Immature natural killer cell (primary cell): ENCODE measurements at places on chromosomes 11 and 22. TPM values are rescaled to one million over a fixed set of nuclear protein-coding genes. Genes with fewer than 3 reads are reported as not detected.

- no peak for DNase-seq
These were observed at the start of gene CFAP300 for GRCh38 chr11:102047305-102047924. Gene CFAP300 (plus strand): TSS chr11:102047437. CDS start chr11:102047471, 34 bp downstream.

DNA sequence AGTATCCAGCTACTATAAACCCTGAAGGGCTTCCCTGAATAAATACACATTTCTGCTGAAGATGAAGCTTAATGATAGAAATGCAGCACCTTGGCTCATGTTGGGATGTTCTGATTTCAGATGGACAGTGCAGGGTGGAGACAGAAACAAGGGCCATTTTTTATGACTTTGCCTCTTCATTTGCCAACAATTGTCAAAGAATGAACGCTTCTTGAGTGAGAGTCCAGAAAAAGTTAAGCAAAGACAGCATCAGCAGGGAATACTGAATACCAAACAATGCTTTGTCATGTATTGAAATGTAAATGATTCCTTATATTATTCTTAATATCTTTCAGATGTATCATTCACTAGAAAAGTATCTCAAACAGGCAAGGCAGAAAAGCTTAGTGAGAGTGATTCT lies 84.9 kb downstream of the TRPC6 start:
- no peak for DNase-seq

DNA sequence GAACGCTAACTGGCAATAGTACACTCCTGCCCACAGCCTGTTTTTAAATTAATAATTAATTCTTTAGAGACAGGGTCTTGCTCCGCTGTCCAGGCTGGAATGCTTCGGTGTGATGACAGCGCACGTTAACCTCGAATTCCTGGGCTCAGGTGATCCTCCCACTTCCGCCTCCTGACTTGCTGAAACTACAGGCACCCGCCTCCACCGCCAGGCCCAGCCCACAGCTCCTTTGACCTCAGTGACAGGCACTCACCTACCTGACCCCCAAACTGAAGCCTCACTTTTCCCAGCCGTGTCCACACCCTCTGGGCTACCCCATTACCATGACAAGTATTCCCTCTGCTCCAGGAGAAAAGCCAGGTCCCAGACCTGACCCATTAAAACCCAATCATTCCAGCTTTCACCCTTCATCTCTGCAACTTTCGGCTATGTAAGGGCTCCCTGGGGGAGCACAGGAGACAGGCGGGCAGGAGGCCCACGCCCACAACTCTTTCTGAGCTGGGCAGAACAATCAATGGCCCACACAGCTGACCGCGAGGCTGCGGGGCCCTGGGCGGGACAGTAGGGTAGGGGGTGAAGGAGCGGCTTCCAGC lies 730 bp downstream of the LMNTD2 start:
- no peak for DNase-seq

DNA sequence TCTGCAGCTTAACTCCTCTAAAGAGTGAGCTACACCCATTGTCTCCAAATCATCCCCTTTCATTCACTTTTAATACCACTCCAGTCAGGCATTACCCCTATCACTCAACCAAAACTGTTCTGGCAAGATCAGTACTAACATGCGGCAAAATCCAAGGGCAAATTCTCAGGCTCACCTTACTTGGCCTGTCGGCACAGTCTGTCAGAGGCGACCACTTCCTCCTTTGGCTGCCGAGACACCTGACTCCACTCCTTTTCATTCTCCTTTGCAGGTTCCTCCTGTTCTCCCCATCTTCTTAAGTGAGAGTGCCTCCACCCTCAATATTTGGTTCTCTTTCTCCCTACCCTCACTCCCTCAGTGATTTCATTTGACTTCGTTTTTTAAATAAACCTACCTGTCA lies 4.2 kb downstream of the C11orf91 start:
- DNase-seq = no peak

DNA sequence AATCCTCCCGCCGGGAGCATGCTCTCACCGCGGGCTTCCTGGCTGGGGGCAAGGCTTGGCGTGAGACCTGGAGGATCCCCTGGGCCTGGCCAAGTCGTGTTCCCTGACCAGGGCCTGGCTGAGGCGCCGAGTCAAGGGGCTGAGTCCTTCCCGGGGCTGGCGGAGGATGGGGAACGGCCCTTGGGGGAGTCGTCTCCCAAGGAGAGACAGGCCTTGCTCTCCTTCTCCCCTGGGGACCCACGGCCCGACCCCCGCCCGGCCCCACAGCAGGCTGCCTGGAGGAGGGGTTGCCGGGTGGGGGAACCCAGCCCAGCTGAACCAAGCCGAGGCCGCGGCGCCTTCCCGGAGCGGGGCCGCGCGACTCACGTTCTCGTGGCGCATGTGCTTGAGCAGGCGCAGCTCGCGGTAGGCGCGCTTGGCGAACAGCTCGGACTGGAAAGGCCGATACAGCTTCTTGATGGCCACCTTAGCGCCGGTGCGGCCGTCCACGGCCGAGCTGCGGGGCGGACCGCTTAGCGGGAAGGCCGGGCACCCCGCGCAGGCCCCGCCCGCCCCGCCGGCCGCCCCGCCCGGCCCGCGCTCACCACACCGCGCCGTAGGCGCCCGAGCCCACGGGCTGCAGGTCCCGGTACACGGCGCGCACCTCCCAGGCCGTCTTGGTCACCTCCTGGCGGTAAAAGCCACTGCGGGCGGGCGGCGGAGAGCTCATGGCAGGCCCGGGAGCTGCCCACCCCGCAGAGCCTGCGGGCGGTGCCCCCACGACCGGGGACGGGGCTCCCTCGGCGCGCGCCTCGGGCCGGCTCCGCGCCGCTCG lies 475 bp downstream of the MAPK12 start:
- DNase-seq = no peak

DNA sequence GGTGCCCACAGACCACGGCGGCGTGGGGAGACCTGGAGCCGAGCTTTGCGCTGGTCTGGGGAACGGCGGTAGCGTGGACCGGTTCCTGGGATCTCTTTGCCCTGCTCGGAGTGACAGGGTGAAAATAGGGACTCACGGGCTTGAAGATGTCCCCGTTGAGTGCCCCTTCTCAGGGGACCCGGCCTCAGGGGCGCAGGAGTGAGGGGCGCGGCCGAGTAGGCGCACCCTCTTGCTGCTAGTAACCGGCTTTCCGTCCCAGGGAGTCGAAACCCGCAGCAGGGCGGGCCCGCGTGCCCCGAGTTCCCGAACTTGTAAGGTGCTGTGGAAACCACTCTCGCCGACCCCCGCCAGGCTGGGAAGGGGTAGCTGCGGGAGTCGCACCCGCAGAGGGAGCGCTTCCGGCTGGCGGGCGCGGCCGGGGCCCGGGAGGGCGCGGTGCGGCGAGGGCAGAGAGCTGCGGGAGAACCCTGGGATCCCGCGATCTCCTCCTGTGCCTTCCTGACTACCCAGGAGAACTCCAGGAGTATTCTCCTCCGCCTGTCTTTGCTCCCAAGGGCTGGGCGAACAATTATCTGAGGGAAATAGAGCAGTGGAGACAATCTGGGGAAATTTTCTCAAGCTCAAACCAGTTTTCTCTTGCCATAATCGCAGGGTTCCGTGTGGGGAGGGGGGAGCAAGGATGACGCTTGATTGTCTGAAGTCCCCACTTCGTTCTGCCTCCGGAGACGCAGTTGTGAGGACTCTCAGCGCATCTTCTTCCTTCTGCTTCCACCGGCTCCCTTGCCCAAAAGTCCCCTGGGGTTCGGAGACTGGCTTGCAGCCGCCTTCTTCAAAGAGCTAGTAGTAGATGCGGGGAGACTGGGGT lies 666 bp downstream of the NELL1 start:
- no peak for DNase-seq

DNA sequence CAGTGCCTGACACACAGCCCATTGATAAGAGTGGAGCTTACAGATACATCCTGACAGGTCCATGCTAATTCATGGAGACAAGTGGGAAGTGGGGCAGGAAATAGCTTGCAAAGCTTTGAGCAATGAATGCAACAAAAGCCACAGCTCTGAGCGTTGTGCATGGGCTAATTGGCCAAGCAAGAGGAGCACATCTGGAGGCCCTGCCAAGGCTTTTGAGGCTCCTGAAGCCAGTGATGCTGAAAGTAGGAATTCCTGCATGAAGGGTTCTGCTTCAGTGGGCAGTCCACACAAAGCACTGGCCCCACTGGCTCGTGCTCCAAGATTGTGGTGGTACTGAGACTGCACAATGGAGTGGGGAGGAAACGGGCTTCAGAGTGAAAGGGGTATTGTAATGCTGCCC lies 103.8 kb upstream of the CSNK2A3 start:
- no peak for DNase-seq

DNA sequence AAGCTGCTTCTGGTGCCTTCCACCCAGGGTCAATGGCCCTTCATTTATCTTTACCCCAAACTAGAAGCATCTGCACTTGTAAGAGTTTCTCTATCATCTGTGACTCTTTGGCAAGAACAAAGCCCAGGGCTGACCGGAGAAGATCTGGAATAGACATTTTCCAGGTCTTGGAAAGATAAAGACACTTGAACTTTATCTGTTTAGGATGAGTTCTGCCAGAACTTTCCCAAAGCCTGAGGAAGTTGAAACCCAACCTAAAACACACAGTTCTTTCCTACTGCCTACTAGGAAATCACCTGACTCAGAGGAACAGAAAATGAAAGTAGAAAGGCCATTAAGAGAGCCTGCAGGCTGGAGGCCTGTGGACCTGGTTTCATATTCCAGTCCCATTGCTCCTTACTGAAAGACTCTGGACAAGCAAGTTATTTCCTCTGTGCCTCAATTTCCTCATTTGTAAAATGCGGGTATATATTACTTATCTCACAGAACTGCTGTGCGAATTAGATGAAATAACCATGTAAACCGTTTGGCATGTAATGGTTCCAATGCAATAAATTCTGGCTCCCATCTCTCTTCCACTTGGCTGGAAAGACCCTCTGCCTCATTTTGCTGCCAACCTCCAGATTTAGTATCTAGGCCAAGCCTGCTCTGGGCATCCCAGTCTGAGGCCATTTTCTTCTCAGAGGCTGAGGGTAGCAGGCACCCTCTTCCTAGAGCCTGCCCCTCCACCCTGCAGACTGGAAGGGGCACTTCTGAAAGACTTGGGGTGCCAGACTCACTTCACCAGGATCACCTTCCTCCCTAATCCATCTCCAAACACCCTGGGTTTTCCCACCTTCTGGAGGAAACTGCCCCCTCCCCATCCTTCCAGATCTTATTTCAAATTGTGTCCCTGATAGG lies 1.2 kb downstream of the UBE2L6 start:
- DNase-seq = peak; percentile 57

DNA sequence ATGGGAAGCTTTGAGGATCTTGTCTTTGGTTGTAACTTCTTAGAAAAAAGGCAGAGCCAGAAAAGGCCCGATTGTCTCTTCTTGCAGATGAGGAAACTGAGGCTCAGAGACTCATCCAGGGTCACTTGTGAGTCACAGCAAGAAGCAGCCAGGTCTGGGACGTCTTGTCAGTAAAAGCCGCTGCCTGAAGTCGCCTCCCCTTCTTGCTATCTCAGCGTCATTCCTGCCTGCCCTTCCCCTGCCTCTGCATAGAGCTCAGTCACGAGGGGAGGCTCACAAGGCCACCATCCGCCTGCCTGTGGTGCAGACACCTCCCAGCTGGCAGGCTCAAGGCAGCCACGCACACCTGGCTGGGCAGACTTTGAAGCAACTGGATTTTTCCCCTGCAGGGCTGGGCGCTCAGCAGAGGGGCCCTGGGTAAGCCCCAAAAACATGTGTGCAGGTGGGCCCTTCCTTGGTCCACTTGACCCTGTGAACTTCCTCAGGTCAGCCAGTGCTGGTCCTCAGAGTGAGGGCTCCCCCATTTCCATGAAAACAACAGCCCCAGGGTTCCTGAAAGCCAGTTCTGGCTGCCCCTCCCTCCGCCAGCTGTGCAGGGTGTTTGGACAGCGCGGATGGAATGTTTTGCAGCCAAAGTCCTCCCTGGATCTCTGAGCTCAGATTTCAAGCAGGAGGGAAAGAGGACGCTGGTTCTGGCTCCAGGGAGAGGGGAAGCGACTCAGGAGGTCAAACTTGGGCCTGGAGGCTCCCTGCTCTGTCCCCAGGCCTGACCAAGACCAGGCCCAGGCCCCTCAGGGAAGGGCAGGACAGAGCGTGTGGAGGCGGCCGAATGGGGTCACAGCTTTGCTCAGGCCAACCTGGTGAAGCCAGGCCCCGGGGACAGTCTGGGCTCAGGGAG lies 6.0 kb upstream of the RAB3IL1 start:
- no peak for DNase-seq

- DNase-seq = no peak
These were observed 731 bp downstream of the GSTP1 start for GRCh38 chr11:67584205-67584880.

- DNase-seq = no peak
These were observed 504 bp upstream of the ZNF215 start for GRCh38 chr11:6925636-6926207.

DNA sequence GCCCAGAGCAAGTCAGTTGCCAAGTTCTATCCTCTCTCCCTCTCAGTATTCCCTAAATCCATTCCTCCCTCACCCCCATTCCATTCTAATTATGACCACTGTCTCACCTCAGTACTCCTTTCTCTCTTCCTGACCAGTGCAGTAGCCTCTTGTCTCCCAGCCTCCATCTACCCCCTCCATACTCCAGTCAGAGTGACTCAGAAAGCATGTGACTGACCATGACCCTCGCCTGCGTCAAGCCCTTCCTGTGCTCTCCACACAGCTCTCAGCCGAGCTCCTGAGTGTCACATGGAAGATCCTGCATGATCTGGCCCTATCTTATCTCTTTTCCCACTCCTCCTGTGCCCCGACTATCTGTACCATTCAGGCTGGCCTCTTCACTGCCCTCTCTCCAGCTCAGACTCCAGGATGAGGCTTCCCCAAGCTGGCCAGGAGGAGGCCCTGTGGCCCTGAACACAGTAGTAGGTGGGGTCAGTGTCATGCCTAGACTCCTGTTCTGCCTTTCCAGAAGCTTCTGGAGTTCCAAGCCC lies 42.6 kb downstream of the NEU3 start:
- DNase-seq = no peak

GRCh38 chr11:17328871-17329494 lies 22.6 kb upstream of the NCR3LG1 start:
- no peak for DNase-seq

The RIMBP3C gene
- not detected for polyA plus RNA-seq

The CHRM4 gene
- 0.31 TPM for polyA plus RNA-seq

The TSGA10IP gene
- not detected for polyA plus RNA-seq

The GVQW3 gene
- polyA plus RNA-seq = 0.13 TPM

The ADAMTS15 gene
- polyA plus RNA-seq = not detected
